T-helper 22 cell (primary cell): ENCODE measurements at places on chromosomes 3 and 15.

DNA sequence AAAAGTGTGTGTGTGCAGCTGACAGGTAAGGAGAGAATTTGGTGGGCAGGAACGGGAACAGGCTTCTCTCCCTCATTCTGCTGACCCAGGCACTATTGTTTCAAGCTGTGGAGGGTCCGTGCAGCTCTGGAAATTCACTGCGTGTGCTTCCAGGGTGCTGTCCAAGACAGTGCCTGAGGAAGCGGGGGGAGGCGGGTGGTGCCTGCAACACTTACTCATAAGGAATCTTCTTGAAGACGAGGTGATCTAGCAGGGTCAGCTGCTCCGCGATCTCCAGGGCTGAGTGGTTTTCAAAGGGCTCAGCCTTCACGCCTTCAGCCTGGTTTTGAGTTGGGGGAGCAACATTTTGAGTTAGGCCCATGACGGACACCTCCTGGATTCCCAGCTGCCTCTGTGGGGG lies 46.6 kb upstream of the CTSH start:
- no peak for DNase-seq

GRCh38 chr3:42012935-42013690 lies 51.2 kb upstream of the ULK4 start:
- peak; percentile 57 for DNase-seq

DNA sequence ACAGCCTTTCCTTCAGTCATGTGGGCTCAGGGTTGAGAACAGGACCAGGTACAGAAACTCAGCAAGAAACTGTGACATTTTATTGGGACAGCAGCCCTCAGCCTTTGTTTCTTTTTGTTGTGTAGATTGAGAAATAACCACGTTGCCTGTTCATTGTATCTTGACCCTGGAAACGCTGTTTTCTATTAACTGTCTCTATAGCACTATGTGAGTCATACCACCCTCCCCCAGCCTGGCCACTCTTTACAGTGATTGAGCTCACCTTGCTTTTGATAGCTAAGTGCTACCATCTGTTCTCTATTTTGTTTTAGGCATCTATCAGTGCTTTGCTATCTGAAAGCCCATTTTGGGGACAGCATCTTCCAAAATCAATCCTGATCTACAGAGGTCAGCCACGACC lies 127.9 kb downstream of the CD47 start:
- no peak for DNase-seq

- DNase-seq = peak; percentile 41
These were observed 1.3 kb downstream of the TLE3 start for GRCh38 chr15:70096215-70097062.

DNA sequence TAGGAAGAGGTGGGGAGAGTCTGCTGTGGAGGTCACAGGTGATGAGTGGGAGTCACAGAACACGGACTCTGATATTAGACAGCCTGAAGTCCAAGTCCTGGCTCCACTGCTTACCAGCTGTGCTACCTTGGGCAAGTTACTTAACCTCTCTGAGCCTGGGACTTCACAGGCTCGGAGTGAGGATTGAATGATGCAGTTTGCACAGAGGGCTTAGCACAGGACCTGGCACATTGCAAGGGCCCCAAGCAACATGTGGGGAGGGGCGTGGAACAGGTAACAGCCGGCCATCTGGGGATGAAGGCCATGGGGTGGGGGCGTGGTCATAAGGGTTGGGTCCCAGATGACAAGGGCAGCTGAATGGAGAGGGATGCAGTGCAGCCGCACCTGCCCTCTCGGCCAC lies 4.3 kb upstream of the ITIH3 start:
- DNase-seq = no peak

DNA sequence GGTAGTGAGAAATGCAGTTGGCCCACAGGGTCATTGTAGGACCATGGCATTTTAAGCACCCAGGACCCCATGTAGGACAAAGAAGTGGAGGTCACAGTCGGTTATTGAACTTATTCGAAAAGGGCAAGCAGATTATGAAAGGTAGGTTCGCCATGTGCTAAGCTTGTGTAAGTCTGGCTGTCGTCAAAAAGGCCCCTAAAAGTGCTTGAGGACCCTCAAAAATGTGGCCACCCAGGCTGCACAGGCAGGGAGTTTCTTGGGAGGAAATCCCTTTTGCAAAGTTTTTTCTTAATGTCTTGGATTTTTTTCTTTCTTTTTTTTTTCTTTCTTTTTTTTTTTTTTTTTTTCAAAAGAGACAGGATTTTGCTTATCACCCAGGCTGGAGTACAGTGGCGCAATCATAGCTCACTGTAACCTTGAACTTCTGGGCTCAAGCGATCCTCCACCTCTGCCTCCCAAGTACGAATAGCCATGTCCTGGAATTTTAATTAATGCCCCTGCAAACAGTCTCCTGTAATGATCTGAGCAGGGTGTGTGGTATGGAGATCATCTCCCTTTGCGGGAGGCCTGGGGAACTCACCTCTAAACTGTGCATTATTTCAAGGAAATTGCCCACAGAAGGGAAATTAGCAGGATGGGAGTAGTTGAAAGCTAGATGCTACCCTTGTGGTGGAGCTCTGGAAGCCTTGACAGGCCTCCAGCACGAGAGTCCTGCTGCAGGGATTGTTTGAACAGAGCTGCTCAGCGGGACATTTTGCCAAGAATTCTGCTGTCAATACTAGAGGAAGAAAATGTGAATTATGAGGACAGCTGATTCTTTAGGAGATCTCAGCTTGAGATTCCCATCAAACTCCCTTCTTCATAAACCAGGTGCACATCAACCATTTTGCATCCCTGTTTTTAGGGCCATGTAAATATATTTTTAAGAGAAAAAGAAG lies 28.4 kb downstream of the THSD4 start:
- DNase-seq = no peak

GRCh38 chr3:134609821-134610431 lies 40.9 kb downstream of the KY start:
- DNase-seq = no peak

DNA sequence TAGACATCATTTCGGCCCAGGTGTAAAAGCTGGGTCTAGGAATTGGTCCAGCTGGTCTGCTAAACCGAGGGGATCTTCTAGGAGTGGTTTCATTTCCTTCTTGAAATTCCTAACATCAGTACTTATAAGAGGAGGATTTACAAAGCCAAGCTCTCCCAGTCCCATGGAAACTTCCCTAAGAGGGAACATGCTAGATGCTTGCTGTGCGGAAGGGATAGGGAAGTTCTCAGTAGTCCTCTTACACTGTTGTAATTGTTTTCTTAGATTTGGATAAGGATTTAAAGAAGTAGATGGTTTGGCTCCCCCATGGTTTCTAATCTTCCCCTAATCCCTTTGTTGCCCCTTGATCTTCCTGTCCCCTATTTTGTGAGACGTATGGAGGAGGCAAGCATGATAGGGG lies 89.7 kb upstream of the XCR1 start:
- DNase-seq = no peak

GRCh38 chr15:68154923-68155559 lies 50.1 kb downstream of the CALML4 start:
- DNase-seq = no peak

DNA sequence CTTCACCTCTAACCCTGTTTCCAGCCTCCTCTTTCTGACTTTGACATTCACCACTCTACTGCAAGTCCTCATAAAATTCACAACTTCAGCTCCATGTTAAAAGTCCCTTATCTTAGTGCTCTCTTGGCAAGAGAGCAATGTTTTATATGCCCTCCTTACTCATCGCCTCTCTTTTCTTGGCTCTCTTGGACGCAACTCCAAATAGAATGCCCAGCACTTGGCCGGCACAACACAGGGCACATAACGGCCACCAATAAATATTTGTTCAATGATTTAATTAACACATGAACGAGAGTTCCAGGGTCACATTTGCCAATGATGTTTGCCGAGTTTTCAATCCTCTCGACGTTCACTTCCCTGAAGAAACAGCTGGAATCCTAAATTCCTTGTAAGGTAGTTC lies 401.4 kb downstream of the ROBO1 start:
- no peak for DNase-seq

DNA sequence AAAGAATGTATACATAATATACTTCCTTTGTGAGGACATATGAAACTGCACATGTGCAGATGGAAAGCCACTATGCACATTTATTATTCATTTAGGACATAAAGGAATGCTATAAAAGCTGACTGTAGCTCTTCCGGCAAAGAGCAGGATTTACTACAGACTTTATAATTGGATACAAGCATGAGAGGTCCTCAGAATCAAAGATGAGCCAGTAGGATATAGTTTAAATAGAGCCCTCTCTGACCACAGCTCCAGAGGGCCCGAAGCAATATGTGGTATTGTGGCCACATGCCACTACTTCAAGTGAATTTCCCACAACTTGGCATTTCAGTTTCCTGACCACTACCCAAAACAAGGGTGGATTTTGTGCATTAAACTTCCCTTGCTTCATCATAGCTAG lies 140.9 kb downstream of the ATP8B4 start:
- no peak for DNase-seq

- DNase-seq = no peak
These were observed 412.8 kb upstream of the TGFBR2 start for GRCh38 chr3:30193625-30194044.

DNA sequence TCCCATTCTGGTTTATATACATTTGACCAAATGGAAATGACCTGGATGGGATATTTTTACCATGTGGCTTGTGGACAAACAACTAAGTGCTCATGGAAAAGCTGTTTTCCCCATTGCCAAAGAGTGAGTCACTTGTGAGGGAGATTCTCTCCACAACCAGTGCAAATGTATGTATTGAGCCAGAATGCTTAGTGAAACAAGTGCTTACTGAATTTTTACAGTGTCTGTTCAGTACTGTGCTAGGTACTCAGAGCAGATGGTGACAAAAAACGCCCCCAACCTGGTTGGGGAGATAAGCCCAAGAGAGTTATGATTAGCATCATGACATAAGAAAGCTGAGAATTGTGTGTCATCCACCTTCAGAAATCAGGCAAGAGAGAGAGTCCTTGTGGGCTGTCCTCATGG lies 2.3 kb downstream of the CHP1 start:
- DNase-seq = no peak

- no peak for DNase-seq
These were observed 116.4 kb downstream of the GREM1 start for GRCh38 chr15:32834156-32834555.

- DNase-seq = no peak
These were observed 120.3 kb upstream of the PHLDB2 start for GRCh38 chr3:111738790-111739189.

- DNase-seq = no peak
These were observed 72.5 kb downstream of the GPR156 start for GRCh38 chr3:120212505-120212904.

- no peak for DNase-seq
These were observed 7.9 kb downstream of the CCR4 start for GRCh38 chr3:32959371-32959770.

- DNase-seq = no peak
These were observed 132.5 kb downstream of the EPHB1 start for GRCh38 chr3:134927599-134927998.

- no peak for DNase-seq
These were observed 17.7 kb downstream of the MUC20 start for GRCh38 chr3:195738274-195739044.

DNA sequence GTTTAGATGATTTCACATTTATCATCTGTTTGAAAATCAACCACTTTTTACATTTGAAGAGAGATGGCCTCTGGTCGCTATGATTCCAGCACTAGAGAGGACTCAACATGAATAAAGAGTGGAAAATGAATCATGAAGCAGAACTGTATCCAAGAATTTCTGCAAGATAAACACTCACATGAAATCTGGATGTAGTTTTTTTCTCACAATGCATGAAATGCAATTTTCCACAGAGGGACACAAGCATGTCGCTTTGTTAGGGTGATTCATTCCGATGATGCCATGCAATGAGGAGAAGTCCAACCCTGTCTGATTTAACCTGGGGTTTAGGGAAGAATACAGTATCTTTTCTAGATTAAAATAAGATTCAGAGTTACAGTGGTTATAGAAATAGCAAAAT lies 50.4 kb upstream of the ADCY5 start:
- DNase-seq = no peak

GRCh38 chr3:192816351-192816750 lies 89.0 kb upstream of the FGF12 start:
- DNase-seq = no peak

DNA sequence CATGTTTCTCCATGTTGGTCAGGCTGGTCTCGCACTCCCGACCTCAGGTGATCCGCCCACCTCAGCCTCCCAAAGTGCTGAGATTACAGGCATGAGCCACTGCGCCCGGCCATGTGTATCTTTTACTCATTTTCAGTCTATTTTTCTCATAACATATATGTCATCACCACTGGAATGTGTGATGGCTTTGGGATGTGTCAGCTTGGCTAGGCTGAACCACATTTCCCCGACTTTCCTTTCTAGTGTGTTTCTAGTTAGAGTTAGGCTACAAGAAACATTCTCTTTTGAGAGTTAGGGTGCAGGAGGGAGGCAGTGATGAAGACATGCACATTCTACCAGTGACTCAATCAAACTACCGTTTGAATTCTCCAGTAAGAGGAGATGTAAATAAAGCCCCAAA lies 444.9 kb upstream of the THBS1 start:
- DNase-seq = no peak

GRCh38 chr3:149163066-149163465 lies 33.6 kb downstream of the HPS3 start:
- no peak for DNase-seq

DNA sequence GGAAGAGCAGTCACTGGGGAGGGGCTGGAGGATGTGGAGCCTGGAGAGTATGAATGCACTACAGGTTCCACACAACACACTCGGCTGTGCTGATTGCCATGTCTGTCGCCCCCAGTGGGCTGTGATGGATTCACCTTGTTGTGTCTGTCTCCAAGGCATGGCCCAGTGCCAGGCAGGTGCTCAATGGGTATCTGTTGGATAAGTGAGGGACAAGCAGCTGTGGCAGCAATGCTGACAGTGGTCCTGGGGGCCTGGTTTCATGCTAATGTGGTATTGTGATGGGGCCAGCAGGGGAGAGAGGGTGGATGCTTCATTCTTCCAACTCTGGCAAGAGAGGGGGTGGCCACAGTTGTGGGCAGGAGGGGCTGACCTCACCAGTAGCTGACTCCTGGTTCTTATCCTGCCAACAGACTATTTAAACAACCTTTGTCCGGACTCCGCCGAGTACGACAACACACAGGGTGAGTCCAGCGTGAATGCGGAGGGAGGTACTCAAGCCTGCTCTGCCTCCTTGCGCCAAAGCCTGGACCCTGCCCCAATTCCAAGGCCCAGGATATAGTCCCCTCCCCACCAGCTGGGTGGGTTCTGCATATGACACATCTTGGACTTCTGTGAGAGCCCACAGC lies 47.3 kb upstream of the NR2C2 start:
- no peak for DNase-seq
